ENCODE measurements at places on chromosomes 5 and 9.

GRCh38 chr5:96317945-96318344 is 115.1 kb downstream of the PCSK1 start:
- DNase-seq, result no peak

DNA sequence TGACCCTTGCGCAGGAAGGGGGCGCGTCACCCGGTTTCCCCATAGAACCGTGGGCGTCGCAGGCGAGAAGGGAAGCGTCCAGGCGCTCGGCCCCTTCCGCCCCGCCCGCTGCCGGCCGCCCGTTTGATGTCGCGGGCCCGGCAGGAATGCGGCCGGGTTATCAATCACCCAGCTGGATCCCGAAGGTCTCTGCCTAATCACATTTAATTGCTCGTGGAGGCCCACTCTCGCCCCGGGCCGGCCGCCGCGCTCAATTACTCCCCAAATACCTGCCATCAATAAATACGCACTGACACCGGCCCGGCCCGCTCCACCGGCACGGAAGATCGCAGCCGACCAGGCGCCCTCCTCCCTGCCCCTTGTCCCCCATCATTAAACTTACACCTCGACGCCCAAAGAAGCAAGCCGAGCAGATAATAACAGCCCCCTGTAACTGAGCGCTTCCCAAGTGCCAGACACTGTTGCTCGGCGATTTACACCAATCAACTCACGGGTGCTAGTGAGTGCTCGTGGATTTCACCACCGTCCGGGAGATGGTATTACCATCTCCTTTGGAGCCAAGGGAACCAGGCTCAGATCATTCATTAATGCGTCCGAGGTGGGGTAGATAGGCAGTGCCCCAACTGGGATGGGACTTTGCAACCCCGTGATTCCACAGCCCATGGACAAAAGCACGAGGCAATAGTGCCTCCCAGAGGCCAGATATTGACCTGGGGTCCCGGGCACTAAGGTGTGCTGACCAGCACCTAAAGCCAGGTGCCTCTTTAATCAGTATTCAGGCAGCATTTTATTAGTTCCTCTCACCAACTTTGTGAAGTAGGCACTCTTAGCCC is 11.3 kb downstream of the MSX2 start:
- no peak for DNase-seq

- DNase-seq, result no peak
Measured at GRCh38 chr5:108726446-108727235, 21.1 kb upstream of the FER start.

DNA sequence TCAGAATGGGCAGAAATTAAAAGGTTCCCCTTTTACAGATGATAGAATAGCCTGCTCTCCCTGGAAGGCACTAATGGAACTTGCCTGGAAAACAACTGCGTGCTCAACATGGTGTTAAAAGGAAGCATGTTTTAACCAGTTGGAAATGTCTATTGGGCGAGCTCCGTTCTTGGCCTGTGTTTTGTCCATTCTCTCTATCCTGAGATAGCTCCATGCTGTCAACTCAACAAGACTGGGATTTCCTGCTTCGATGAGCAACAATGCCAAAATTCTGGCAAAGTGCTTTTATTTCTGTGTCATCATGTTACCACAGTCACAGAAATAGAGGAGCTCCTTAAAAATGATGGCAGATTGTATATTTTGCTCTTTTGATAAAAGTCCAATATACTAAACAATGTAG is 198.3 kb downstream of the PLK2 start:
- no peak for DNase-seq

DNA sequence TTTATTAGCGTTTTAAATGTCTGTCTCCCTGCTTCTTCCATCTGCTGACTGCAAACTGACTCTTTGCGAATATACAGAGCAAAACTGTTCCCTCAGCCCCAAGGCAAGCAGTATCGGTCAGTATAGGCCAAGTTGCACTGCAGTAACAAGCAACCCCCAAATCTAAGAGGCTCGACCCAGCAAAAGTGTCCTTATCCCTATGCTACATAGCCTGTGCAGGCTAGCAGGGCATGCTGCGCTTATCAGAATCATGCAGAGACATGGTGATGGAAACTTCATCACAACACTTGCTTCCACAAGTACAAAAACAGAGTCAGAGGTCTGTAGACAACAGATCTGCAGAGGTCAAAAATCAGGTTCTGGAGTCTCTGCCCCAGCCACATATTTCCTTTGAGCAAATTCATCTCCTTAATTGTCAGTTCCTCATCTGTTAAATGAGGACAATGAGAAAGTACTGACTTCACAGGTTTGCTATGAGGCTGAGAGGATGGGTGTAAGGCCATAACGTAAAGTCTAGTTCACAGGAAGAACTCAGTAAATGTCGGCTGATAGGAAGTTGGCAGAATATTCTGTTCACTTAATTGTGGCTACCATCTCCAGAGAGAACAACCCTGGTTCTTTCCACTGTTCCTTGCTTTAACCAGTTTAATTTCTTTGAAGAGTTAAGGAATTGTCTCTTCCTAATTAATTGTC is 9.6 kb upstream of the IL17B start:
- no peak for DNase-seq

- DNase-seq, result no peak
Measured at GRCh38 chr9:76873821-76874220, 32.1 kb downstream of the PRUNE2 start.

- DNase-seq, result no peak
Measured at GRCh38 chr5:88144219-88145001, 124.2 kb downstream of the TMEM161B start.

- DNase-seq, result no peak
Measured at GRCh38 chr5:10724781-10725507, 36.1 kb downstream of the DAP start.

DNA sequence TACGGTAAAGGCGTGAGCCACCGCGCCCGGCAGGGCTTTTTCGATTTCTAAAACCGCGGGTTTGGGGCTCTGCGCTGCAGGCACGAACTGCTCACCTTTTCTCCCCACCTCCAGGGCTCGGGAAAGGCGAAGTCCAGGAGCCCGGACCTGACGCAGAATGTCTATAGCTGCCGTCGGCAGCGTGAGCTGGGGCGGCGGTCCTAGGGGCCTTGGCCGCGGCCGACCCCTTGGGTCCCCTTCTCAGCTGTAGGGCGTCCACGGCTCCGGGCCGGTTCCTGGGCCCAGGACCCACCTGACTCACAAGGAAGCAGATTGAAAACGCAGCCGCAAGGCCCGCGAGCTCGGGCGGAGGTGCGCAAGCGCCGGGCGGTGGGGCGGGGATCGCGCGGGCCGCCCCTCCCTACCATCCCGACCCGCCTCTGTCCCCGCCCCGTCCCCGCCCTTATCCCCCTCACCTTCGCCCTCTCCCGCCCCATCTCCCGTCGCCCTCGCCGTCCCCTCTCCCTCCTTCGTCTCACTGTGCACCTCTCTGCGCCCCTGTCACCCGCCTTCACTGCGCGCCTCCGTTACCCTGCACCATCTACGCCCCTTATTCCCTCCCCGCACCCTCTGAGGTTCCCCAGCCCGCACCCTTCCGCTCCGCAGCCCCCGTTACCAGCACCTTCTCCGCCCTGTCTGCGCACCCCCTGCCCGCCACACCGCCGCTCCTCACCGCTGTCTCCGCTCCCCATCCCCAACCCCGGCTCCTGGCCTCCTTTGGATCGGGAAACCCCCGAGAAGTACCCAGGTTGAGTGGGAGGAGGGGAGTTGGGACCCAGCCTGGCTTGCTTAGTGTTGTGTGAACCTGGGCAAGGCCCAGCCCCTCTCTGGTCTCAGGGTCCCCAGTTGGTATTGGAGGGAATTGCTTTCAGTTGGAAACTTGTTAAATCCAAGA is at the start of gene HDHD3:
Gene HDHD3, minus strand, starts transcription at position 353 of the 934 bp plus-strand sequence. CDS start 2,632 bp downstream, outside the sequence.
- DNase-seq, result peak; percentile 57

DNA sequence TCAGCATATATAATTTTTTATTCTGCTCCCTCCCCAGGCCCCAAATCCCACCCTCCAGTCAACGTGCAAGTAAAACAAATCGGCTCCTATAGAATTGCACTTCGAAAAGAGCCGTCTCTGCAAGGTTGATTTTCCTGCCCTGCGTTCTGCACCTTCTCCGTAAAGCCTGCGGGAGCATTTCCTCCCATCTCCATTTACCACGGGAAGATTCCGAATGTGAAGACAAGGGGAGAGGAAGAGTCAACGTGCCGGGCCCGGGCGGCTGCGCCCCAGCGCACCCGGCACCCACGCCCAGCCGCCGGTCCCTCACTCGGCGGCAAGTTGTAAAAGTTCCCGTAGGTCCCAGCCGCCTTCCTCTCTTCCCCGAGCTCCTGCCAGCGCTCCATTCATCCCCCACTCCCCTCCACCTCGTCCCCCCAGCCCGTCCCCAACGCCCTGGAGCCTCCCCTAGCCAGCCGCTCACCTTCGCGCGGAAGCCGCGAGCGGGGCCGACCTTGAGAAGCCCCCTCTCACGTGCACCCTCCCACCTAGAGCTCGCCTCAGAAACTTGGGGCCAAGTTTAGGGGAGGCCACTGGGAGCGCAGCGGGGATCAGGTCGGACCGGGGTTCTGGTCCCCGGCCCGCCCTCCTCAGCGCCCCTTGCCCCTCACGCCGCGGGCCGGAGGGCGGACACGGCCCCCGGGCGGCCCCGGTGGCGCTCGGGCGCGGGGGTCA is 431 bp downstream of the BNC2 start:
- no peak for DNase-seq

- no peak for DNase-seq
Measured at GRCh38 chr5:112049738-112050137, 292.7 kb upstream of the NREP start.

GRCh38 chr5:96562614-96563013 is 99.6 kb upstream of the CAST start:
- no peak for DNase-seq

- no peak for DNase-seq
Measured at GRCh38 chr9:93112116-93112863, 16.3 kb downstream of the CARD19 start.

- no peak for DNase-seq
Measured at GRCh38 chr9:35112257-35113020, 3.2 kb downstream of the ATOSB start.

GRCh38 chr5:17258431-17258830 is 41.0 kb downstream of the BASP1 start:
- DNase-seq, result no peak

DNA sequence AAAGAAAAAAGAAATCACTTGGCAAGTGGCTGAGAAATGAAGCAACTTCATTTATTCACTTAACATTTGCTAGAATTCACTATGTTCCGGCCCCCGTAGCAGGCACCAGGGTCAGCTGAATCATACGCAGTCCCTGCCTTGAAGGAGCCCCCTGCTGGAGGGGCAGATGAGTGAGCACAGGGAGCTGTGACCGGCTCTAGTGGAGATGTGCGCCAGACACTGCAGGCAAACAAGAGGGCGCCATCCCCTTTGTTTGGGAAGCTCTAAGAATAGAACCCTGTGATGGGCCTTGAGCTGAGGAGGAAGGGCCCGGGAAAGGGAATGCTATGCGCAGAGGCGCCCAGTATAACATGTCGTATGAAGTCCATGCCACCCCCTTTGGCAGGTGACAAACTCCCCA is 20.2 kb upstream of the RPL26L1 start:
- no peak for DNase-seq

DNA sequence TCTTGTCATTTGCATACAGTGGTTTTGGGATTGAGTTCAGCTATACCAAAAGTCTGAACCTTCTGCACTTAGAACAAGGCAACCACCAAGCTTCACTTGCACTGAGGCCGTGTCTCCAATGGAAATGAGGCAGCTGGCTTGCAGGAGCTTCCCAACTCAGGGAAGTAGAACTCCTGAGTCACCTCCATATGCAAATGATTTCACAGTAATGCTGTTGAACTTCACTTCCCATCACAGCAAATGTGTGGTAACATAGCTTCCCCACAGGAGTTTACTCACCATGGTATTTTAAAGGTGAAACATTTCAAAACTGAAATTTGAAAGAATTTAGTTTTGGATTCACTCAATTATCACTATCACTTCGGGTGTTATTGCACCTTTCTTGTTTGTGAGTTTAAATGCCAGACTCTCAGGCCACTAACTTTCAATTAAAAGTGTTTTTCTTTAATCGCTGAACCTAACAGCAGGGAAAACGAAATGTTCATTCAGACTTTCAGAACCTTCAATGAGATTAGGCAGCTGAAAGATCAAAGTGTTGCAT is 9.0 kb downstream of the CD274 start:
- DNase-seq, result no peak

GRCh38 chr5:34844106-34844505 is 5.1 kb downstream of the TTC23L start:
- DNase-seq, result no peak

GRCh38 chr9:1604942-1605560 is 410.1 kb upstream of the SMARCA2 start:
- DNase-seq, result no peak

GRCh38 chr9:137639303-137640051 is 20.7 kb downstream of the EHMT1 start:
- DNase-seq, result no peak

DNA sequence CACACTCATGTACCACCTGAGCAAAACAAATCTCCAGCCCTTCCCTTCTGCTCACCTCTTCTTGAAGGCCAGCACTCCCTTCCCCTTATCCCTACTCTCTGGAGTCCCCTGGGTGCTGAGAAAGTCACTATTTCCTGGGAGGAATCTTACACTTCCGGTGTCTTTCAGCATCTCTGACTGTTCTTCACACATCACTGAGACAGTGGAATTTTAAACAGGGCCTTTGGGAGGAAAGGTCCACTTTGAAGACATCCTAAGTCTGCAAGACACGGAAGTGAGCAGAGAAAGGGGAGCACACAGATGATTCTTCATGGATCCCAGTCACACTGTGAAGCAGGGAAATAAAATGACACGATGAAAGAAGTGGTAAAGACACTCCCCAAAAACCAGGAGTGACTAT is 25.6 kb downstream of the FRMD3 start:
- DNase-seq, result no peak

DNA sequence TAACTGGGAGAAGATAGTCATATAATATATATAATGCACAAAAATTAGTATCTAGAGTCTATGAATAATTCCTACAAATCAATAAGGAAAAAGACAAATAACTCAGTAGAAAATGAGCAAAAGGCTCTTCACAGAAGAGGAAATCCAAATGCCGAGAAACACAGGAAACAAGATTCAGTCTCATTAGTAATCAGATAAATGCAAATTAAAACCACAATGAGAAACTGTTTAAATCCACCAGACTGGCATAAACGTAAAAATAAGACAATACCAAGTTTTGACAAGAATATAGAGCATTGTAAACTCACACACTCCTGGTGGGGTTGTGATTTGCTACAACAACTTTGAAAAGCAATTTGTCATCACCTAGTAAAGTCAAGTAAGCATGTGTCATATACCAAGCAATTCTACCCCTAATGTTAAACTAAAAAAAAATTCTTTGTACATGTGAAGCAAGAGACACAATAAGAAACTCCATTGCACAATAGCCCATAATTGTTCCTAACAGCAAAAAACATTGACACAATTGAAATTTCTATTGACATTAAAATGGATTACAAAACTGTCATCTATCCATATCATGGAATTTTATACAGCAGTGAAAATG is 21.0 kb upstream of the UBLCP1 start:
- DNase-seq, result no peak

Measured in cortex of kidney (tissue), 1 donor.